ENCODE measurements at places on chromosomes 7 and 10.

DNA sequence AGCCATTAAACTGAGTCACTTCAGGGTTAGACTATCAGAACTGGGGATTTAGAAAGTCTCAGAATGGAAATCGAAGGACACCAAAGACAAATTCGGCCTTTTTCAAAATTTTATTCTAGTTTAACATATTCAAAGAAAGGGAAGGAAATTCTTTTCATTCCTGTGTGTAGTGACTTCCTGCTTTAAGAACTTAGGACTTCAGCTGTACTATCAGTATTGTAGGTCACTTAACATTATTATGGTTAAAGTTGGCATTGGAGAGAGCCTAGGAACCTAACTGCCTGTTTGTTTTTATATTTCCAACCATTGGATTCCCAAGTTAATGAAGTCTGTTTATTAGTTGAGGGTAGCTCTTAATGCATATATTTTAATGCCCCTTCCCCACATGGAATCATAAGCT is 63.7 kb downstream of the PTEN start:
- no peak for DNase-seq

DNA sequence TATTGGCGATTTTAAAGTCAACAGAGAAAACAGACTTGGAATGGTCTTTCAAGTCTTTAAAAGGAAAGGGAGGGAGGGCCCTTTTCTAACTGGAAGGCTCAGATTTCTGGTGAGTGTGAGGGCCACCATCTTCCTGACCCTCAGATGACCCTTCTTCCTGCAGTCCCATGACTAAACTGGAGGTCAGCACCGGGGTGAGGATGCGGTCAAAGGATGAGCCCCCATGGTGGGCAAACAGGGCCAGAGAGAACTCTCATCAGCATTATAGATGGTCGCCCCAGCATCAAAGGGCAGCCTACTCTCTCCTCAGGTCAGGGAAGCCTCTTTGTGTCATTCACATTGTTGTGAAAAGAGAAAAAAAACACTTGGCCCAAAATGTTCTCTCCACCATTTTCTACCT is 219.2 kb downstream of the LRMDA start:
- DNase-seq = no peak

DNA sequence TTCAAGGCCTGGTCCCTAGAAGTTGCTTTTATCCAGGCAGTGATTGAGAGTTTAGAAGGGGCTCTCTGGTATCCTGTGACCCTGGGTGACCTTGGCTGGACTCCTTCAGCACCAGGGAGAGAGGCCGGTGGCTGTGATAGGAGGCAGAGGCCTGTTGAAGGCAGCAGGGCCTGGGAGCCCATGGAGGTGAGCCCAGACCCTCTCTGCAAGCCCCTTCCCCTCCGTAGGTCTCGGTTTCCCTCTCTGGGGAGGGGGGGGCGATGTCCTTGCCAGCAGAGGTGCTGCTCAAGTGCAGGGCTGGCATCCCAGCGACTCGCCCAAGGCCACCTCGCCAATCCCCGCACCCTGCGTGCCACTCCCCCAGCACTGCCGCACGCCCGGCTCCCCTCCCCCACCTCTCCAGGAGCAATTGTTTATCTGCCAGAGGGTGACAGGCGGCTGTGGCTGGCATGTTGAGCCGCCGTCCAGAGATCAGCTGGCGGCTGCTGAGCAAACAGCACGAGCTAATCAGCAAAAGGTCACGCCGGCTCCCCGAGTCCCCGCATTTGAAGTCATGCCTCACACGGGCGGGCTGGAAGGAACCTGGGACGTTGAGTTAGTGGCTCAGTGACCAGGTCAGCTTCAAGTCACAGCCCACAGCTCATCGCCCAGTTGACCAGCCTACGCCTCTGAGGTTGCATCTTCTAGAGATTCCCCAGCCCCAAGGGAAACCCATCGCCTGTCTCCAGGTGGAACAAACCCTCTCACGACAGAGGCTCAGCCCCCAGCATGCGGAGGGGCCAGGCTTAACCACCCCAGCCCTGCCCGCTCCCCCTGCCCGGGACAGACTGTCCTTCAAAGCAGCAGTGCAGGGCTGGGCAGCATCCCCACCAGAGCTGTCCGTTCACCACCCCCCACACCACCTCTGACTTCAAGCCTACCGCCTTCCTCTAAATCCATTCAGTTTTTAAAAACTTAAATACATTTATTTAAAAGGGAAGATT is 43.7 kb downstream of the ELFN1 start:
- no peak for DNase-seq

DNA sequence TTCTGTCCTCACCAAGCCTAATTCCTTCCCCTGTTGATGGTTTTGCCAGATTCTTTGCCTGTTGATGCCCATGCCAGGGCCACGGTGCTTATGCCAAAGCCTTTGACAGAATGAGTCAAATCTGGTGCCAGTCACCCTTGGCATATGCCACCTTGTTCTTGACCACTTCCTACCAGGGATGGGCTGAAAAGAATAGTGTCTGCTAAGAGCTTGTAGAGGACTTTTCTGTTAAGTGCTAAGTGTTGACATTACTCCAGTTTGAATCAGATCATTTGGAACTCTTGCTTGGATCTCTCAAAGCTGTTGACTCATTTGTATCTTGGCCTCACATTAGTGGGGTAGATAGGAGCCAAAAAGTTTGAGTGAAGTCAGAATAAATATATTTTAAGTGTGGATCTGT is 661.2 kb downstream of the AUTS2 start:
- no peak for DNase-seq

GRCh38 chr10:84522612-84523462 is 194.4 kb downstream of the CCSER2 start:
- no peak for DNase-seq

GRCh38 chr7:5495581-5496375 is 72.1 kb upstream of the TNRC18 start:
- DNase-seq = no peak
